SW 1271 (cell line): ENCODE measurements at places on chromosomes 5 and 9.

- no peak for DNase-seq
Measured at GRCh38 chr9:133591985-133592384, 17.2 kb downstream of the FAM163B start.

GRCh38 chr9:100515578-100516494 is 42.9 kb downstream of the TMEFF1 start:
- no peak for DNase-seq

DNA sequence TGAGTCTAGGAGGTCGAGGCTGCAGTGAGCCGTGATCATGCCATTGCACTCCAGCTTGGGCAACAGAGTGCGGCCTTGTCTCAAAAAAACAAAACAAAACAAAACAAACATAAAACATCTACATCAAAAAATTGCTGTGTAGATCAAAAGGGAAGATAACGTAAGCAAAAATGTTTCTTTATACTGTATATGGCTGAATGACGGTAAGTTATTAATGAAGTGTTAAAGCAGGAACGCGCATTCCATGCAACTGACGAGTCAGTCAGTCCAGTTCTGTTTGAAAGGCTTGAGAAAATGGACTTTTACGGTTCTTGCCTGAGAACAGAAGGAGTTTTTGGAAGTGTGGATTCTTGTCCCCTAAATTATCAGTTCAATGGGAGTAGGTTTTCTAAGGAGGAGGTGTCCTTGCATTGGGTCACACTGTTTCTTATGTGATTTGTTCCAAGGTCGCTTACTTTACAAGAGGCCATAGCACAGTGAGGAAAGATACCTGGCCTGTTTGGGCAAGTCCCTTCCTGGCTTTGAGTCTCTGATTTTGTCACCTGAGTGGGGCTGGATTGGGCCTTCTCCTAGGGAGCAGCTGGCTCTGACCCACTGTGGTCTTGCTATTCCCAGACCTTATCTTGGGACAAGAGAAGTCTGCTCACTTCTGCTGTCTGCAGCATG is 6.6 kb upstream of the PTGS1 start:
- no peak for DNase-seq

DNA sequence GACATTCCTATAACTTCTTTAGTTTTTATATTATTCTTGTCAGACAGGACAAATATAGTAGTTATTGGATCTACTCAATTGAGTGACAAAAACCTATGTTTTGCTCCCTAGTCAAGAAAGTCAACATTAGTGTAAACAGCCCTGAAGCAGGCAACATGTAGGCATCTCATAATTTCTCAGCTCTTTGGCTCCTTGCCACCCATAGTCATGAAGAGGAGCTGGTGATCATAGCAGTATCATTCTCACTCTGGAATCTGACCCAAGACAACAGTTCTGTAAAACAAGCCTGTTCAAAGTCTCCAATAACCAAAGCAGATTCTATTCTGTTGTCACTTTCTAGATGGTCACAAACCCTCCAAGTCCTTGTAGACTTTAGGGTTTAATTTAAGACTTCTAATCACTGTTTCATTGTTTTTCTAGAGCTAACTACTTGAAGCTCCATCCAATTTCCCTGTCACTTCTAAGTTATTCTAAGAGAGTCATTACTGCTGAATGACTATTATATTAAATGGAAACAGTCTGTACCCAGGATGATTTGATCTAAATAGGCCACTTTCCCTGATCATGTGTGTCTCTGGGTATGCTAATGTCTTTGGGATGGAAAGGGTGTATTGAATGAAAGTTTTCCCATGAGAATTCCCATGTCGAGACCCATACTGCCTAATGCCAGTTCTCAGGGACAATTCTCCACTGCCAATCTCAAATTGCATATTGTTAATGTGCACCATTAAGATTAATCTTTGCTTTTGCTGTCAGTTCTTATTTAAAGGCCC is 533.3 kb downstream of the ACTL7B start:
- DNase-seq: no peak

DNA sequence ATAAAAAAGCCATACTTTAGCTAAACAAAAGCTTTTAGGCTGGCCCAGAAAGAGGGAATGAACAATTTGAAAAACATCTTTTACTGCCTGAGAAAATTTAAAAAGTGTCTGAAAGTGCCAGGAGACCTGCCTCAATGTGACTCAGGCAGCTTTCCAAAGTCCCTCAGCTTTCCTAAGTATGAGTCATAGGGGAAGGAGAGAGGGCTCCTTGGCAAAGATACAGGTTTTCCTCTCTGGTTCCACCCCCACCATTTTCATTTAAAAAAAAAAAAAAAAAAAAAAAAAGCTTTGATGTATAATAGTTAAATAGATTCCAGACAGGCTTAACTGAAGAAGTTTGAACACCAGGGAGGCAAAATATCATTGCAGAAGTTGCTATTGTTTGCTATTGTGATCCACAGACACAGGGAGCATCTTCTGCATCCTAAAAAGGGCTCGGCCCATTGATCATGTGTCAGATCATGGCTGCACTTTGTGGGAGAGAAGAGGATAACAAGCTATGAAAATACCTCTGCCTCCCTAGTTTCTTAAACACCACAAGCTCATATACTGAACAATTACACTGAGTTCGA is 71.5 kb downstream of the MRPS27 start:
- peak; percentile 85 for DNase-seq
